ENCODE measurements at places on chromosomes 7 and 10.

DNA sequence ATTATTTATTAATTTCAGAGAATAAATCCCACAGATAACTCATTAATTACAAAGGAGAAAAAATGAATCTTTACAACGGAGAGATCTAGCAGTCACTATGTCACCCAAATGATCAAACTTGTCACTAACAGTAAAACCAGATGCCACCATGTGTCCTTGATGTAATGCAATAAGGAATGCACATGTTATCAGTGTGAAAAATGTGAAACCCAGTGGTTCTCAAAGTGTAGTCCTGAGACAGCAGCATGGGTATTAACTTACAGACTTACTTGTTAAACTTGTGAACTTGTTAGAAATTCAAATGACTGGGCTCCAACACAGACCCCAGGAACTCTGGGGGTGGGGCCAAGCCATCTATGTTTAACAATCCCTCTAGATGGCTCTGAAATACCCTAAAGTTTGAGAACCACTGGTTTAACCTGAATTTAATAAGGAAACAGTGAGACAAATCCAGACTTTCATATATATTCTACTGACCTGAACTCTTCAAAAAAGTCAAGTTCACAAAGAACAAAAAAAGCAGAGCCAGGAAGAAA is 77.4 kb downstream of the RNLS start:
- no peak for DNase-seq

DNA sequence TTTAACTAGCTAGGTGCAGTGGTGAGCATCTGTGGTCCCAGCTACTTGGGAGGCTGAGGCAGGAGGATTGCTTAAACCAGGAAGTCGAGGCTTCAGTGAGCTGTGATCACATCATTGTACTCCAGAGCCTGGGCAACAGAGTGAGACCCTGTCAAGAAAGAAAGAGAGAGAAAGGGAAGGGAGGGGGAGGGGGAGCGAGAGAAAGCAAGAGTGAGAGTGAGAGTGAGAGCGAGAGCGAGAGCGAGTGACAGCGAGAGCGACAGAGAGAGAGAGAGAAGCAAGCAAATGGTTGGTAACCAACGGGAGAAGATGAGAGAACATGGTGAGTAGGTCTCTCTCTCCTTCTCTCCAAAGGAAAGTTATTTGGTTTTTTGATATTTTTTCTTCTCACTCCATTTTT is 69.8 kb upstream of the DGKI start:
- DNase-seq = no peak

- DNase-seq = no peak
Measured at GRCh38 chr7:17939211-17939605, 1.1 kb downstream of the SNX13 start.

- peak; percentile 92 for DNase-seq
Measured at GRCh38 chr7:50206453-50207250, 97.9 kb upstream of the IKZF1 start.

DNA sequence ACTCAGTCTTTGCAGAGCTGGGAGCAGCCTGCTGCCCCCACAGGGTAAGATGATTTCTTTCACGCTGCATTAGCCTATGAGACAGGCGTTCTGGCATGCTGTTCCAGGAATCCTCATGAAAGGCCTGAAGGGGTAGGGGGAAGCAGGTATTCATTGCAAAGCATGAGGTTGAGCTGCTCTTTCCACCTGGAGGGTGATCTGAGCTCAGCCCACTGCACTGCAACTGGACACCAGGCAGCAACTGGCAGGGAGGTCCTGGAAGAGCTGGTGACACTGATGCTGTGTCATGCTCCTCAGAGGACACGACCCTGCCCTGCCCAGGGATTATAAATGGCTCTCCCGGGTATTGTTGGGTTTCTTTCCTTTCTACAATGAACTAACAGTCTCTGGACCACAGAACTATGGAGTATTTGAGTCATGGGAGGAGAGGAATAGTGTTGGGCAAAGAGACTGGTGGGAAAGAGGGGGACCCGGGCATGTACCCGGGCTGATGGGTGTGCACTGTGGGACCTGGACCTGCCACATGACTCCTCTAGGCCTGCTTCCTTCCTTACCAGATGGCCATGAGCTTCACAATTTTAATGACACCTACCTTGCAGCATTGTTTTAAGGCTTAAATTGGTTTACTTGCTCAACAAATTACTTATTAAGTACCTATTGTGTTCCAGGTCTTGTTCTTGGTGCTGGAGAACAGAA is 24.3 kb downstream of the SLC25A28 start:
- no peak for DNase-seq

GRCh38 chr7:90552521-90552920 is 43.6 kb upstream of the CDK14 start:
- no peak for DNase-seq

GRCh38 chr10:103793429-103793828 is 61.9 kb downstream of the SH3PXD2A start:
- DNase-seq = no peak

- no peak for DNase-seq
Measured at GRCh38 chr7:85119934-85120333, 66.9 kb downstream of the SEMA3D start.

DNA sequence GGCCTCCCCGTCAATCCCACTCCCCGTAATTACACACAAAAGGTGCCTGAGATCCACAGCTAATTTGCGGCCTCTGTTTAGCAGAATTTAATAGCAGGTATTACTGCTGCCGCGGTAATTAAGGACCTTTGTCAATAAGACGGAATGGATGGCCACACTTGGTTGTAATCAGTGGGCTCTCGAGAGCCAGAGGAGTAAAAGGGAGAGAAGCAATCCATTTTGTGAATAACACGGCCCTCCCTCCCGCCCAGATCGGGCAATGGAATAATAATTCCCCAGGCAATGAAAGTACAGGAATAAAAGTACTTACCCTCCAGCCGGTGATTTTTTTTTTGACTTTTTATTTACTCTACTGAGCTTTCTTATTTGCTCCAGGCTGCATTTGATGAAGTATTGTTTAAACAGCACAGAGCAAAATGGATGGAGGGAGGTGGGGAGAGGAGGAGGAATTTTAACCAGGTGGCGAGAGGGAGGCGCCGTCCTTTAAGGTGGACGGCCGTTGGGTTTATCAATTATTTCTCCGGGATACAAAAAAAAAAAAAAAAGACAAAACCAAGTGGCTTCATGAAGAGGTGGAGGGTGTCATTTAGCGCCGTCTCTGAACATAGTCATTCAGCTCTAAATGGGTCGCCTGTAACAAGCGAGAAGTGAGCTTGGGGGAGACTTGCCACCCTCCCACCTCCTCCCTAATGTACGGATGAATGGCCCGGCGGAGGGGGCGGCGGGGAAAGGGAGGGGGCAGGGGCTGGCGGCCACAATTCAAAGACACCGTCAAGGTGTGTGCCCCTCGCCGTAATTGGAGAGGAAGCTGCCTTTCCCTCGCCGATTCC is 120.3 kb downstream of the BUB3 start:
- no peak for DNase-seq

- DNase-seq = no peak
Measured at GRCh38 chr7:142592231-142592630, 157.0 kb upstream of the PRSS1 start.

GRCh38 chr7:71752171-71752935 is 620.4 kb downstream of the GALNT17 start:
- DNase-seq = peak; percentile 59

DNA sequence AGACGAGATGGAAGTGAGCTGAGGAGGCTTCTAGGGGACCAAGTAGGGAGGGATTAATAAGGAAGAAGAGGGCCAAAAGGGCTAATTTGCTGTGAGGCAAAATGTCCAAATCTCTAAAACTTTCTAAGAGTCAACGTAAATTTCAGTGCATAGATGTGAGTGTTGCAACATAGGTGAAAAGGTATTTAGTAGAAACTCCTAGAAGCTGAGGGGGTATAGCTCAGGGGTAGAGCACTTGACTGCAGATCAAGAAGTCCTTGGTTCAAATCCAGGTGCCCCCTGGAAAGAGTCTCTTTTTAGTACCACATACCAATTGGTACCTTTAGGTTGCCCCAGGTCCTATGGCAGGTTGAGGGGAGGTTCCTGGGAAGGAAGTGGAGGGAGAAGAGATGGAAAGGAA is 48.7 kb upstream of the ZNF746 start:
- no peak for DNase-seq

DNA sequence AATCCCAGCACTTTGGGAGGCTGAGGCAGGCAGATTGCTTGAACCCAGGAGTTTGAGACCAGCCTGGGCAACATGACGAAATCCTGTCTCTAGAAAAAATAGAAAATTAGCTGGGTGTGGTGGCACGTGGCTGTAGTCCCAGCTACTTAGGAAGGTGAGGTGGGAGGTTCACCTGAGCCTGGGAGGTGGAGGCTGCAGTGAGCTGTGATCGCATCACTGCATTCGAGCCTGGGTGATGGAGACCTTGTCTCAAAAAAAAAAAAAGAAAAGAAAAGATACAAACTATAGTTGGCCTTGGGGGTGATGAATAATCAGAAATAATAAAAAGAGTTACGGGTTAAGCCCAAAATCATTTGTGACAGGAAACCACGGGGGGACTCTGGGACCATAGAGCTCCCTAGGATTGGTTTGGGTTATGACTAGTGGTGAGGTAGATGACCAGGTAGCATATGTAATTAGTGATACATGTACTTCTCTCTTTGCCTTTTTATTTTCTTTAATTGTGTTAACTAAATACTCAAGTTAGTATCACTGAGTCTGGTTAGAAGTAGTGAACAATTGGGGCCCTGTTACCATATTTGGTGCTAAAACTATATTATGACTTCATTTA is 10.4 kb upstream of the ASCC1 start:
- DNase-seq = no peak

- DNase-seq = peak; percentile 35
Measured at GRCh38 chr7:142800699-142801260, 30.0 kb downstream of the PRSS2 start.

DNA sequence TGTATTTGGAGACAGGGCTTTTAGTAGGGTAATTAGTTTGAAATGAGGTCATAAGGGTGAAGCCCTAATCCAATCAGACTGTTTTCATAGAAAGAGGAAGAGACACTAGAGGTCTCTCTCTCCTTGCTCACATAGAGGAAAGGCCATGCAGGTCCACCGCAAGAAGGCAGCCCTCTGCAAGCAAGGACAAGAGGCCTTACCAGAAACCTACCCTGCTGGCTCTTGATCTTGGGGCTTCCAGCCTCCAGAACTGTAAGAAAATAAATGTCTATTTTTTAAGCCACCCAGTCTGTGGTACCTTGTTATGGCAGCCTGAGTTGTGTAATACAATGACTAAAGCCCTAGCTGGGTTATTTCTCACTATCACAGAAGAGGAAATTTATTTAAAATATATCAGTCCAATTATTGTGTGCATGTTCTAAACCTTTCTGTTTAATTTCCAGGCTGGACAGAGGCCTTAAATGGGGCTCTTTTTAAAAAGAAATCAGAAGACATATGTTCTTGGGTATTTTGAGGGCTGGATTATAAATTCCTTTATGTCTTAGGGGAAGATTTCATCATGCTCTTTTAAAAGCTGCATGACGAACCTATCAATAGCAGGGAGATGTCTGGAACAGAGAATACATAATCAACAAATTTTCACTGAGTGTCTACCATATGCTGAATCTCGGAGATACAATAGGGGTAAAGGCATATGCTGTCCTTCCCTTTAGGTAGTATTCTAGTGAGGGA is 12.9 kb upstream of the TMEM26 start:
- no peak for DNase-seq

GRCh38 chr7:26489391-26489790 is 197.7 kb downstream of the SNX10 start:
- no peak for DNase-seq

GRCh38 chr7:47786557-47787248 is 161.6 kb downstream of the PKD1L1 start:
- no peak for DNase-seq

- no peak for DNase-seq
Measured at GRCh38 chr10:131480861-131481260, 169.3 kb upstream of the TCERG1L start.

GRCh38 chr7:132155715-132156114 is 420.6 kb downstream of the PLXNA4 start:
- no peak for DNase-seq

DNA sequence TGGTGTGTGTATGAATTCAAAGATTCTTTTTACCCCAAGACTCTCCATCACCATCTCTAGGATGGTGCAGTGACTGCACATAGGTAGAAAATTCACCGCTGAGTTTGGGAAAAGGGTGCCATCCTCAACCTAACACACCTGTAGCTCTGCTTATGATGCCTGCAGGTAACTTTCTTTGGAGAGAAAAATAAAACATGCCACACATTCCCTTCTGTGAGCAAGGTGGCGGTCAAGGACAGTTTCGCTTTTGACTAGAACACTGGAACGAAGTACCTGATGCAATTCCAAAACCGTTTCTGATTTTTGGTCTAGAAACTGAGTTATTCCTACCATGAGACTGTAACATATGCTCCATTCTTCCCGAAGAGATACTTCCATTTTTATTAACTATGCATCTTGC is 205.6 kb downstream of the FGFR2 start:
- no peak for DNase-seq

DNA sequence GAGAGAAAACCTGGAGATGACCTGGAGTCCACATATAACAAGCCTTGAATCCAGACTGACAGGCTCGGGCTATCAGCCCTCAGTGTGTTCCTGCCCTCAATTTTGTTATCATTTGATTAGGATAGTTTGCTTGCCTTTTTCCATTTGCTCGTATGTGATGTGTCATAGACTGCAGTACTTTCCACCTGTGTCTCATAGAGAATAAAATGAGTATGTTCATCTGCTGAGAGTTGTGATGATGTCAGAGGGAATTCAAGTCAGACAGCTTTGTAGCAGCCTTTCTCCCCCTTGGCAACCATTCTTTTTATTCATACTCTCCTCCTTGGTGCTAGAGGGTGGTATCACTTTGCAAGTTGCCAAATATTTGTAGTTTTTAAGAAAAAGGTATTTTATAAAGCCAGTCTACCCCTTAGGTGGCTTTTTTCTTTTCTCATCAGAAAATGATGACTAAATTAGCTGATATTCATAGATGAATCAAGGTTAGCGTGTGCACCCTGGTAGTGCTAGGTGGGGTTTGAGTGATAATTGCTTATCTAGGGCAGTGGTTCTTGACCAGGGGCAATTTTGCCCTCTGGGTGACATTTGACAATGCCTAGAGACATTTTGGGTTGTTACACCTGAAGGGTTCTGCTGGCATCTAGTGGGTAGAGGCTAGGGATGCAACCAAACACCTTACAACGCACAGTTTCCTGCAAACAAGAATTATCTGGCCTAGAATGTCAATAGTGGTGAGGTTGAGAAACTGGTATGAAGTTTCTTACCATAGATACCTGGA is 5.4 kb downstream of the SGPL1 start:
- DNase-seq = no peak

GRCh38 chr7:98398567-98399372 is 2.1 kb downstream of the BAIAP2L1 start:
- DNase-seq = no peak

- DNase-seq = no peak
Measured at GRCh38 chr7:22594020-22594419, 94.0 kb upstream of the STEAP1B start.

- DNase-seq = peak; percentile 58
Measured at GRCh38 chr7:28211006-28211405, 30.4 kb upstream of the JAZF1 start.

DNA sequence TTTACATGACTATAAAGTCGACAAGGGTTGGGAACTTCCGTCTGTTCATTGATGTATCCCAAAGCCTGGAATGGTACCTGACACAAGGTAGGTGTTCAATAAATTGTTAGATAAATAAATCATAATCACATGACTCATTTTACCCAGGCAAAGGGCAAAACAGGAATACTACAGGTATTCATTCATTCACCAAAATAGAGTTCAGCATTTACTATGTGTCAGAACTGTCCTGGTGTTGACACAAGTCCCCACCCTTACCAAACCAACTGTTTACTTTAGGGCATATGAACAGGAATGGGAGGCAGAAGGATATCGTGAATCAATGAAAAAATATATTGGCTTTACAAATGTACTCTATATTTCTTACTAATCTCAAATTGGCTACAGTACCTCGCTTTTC is 666 bp upstream of the YAE1 start:
- DNase-seq = no peak

GRCh38 chr7:7693881-7694280 is 24.5 kb downstream of the RPA3 start:
- DNase-seq = no peak

All from activated CD8-positive, alpha-beta T cell treated with anti-CD3 and anti-CD28 coated beads for 36 hours (primary cell).